OCI-M1 (cell line): ENCODE measurements at places on chromosomes 7 and 10.

- DNase-seq = no peak
Observed at GRCh38 chr10:62017491-62017870, 116.0 kb downstream of the ARID5B start.

DNA sequence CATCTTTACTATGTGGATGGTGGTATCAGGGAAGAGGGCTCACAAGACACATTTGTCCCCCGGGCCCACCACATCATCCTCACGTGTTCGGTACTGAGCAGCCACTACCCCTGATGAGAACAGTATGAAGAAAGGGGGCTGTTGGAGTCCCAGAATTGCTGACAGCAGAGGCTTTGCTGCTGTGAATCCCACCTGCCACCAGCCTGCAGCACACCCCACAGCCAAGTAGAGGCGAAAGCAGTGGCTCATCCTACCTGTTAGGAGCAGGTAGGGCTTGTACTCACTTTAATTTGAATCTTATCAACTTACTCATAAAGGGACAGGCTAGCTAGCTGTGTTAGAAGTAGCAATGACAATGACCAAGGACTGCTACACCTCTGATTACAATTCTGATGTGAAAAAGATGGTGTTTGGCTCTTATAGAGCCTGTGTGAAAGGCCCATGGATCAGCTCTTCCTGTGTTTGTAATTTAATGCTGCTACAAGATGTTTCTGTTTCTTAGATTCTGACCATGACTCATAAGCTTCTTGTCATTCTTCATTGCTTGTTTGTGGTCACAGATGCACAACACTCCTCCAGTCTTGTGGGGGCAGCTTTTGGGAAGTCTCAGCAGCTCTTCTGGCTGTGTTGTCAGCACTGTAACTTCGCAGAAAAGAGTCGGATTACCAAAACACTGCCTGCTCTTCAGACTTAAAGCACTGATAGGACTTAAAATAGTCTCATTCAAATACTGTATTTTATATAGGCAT, 9.1 kb upstream of the CSGALNACT2 start:
- peak; percentile 92 for DNase-seq

- no peak for DNase-seq
Observed at GRCh38 chr7:22610951-22611757, 111.2 kb upstream of the STEAP1B start.

- no peak for DNase-seq
Observed at GRCh38 chr7:138926241-138926612, 55.0 kb downstream of the KIAA1549 start.

- peak; percentile 21 for DNase-seq
Observed at GRCh38 chr7:44867073-44867995, 18.0 kb downstream of the PURB start.

GRCh38 chr10:8894148-8894547, 839.7 kb downstream of the GATA3 start:
- DNase-seq = no peak

GRCh38 chr10:46218921-46219320, 67.9 kb upstream of the ANTXRL start:
- DNase-seq = peak; percentile 83

DNA sequence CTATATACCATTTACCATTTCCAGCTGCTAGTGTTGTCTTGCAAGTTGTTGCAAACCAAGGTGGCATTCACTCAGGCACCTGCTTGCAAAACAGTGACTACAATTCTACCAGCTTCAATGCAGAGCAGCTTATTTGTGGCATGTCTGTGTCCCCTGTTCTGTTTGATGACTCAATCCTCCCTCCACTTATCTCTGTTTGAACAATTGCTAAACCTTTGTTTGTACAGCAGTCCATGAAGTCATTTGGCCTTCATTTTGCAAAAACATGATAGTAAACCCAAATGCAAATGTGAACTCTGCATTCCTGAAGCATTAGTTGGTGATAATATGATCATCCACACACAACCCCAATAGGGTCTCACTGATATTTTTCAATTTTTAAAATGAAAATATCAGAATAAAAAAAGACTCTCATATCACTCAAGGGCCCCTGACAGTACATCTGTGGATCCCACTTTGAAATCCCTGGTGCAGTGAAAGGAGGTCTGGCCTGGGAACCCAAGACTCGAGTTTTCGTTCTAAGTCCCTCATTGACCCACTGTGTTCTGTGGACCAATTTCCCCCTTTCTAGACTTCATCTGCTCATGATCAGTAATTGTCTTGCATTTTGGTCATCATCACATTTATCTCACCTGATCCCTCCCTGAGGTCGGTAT, 425.4 kb downstream of the RPS24 start:
- peak; percentile 17 for DNase-seq

- DNase-seq = peak; percentile 10
Observed at GRCh38 chr10:94680544-94680943, 3.0 kb upstream of the CYP2C18 start.

GRCh38 chr10:44910602-44911001, 535 bp upstream of the TMEM72 start:
- DNase-seq = no peak

DNA sequence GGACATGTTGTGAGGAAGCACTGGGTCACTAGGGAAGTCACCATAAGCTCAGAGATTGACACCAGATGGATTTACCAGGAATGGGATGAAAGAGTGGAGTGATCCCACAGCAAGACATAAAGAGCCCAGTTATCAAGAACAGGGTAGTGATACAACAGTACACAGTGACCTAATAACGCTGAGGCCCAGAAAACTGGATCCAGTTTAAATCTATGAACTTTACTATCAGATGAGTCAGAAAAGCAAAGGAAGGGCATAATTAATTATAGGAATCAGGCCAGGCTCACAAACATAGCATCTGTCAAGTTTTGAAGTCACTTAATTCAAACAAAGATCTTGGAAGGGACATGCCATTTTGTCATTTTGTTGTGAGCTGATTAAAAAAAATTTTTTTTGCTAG, 73.5 kb downstream of the LRRN3 start:
- no peak for DNase-seq
